ENCODE measurements at places on chromosomes 5 and 9.
A peak's percentile ranks its signal among the peaks of the same experiment; 100 is the strongest.

GRCh38 chr5:132641241-132641723, 16.7 kb upstream of the IL13 start:
- ATAC-seq = no peak

DNA sequence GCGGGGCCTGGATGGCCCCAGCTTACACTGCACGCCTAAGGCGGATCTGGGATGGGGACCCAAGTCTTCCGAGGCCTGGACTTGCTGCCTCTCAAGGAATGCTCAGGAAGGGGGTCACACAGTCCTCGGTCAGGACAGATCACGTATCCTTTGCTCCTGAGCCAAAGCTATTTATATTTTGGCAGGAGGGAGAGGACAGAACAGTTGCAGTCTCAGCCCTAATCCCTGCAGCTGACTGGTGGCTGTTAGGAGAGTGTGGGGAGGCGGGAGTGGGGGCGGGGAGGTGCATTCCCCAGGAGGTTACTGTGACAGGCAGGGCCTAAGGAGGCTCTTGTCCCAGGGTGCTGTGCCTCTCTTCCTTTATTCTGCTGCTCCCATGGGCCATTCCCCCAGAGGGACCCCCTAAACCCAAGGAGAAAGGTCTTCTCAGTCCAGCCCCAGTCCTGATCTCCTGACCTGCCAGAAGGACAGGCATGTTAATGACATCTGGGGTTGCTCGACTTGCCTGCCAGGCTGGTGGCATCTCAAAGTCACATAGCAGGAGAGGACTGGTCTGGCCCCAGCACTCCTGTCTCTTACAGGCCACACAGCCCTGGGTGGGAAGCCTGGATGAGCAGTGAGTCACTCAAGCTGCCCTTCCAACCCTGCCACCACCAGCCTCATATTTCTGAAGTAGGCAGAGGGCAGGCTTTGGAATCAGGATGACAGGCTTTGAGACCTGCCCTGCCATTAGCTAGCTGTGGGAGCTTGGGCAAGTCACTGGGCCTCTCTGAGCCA, 51.9 kb downstream of the COL27A1 start:
- ATAC-seq = peak; percentile 57

GRCh38 chr9:129708793-129709192, 43.3 kb downstream of the PRRX2 start:
- peak; percentile 36 for ATAC-seq

DNA sequence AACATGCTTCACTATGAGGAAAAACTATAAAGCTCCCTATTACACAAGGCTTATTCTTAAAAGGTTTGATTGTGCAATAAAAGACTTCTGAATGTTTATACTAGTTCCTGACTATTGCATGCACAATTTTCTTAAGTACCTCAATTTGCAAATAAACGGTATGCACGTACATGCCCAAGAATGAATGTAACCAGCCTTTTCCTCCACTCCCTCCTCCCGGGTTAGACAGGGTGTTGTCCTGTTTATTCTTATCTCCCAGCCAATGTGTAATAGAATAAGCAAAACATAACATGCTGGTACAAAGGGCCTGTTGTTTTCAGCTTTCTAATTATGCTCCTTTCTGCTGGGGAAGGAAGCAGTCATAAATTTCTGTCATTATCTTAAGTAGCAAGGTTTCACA, 79.1 kb downstream of the AOPEP start:
- ATAC-seq = peak; percentile 65

GRCh38 chr9:95007226-95007869, 280.8 kb downstream of the AOPEP start:
- ATAC-seq = no peak

GRCh38 chr5:172282272-172283019, 1.1 kb downstream of the UBTD2 start:
- ATAC-seq = no peak

GRCh38 chr5:1204693-1205242, 3.4 kb downstream of the SLC6A19 start:
- peak; percentile 59 for ATAC-seq

- no peak for ATAC-seq
These were observed 1946.3 kb upstream of the CDH9 start for GRCh38 chr5:28984639-28985038.

DNA sequence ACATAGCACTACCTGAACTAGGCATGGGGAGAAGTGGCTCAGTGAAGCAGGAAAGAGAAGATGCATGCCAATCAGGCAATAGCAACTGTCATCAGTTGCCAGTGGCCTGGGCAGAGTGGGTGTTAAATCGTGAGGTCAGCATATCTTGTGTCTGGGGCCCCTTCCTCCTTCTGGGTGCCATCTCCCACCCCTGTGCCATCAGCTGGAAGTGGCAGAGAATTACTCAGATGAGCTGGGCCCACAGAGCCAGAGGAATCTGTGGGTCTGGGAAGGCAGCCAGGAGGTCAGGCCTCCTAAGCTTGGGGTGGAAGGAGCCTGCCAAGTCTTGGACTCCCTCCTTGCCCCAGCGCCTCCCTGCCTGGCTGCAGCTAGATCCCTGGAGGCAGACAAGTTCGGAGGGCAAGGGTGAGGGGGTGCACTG, 66.5 kb downstream of the GALNT12 start:
- no peak for ATAC-seq

- ATAC-seq = peak; percentile 34
These were observed 4.2 kb downstream of the ARID3C start for GRCh38 chr9:34624475-34625185.

- ATAC-seq = peak; percentile 51
These were observed 14.7 kb downstream of the DIAPH1 start for GRCh38 chr5:141603923-141604717.

GRCh38 chr5:2472670-2473069, 278.8 kb downstream of the IRX2 start:
- ATAC-seq = peak; percentile 91

GRCh38 chr5:72693546-72694205, 122.8 kb upstream of the TNPO1 start:
- ATAC-seq = no peak

DNA sequence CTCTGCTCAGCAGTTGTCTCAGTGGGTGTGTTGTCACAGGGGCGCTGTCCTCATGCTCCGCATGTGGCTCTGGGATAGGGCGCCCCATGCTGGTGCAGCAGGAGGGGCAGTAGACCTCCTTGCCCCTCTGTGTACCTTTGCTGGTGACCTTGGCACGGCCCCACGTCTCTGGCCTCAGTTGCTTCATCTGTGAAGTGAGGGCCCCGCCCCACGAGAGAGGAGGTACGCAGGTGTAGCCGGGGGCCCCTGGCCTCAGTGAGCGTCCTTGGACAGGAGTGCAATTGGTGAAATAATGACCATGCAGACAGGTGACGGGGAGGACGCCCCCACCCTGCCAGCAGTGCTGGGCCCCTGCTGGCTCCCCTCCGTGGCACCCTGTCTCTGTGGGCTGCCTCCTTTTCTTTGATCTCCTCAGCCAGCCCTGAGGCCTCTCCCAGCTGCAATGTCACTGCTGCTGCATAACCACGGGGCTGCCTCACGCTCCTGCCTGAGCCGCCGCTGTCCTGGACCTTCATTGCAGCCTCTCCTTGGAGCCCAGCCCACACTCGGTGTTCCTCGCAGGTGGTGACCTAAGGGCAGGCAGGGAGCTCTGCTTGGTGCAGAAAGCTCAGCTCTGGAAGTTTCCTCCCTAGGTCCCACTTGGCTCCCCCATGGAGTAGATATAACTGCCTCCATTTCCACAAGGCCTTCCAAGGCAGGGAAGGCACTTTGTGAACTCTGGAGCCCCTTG, 57.3 kb downstream of the PHF2 start:
- no peak for ATAC-seq

- ATAC-seq = no peak
These were observed 64.5 kb downstream of the CEP120 start for GRCh38 chr5:123358751-123359150.

- ATAC-seq = no peak
These were observed 6.1 kb downstream of the GARIN3 start for GRCh38 chr5:157160001-157160400.

- ATAC-seq = no peak
These were observed 75.8 kb upstream of the ADRB2 start for GRCh38 chr5:148750614-148751013.

GRCh38 chr5:149400304-149400703, 21.2 kb upstream of the IL17B start:
- peak; percentile 70 for ATAC-seq

DNA sequence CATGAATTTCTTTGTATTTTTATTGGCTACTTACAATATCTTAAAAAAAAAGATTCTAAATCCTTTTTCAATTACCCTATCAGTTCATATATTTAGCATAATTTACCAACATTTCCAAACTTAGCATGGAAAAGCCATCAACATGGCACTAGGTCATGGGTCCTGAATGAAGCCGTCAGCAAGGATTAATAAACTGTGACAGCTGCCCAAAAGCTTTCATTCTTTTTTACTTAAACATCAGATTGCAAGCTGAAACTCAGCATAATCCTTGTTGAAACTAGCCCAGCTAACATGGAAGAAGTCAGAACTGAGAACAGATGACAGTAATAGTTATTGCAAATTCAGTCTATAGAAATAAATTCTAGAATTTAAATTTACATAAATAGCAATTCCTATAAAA, 209.8 kb downstream of the ADAMTS6 start:
- ATAC-seq = no peak

DNA sequence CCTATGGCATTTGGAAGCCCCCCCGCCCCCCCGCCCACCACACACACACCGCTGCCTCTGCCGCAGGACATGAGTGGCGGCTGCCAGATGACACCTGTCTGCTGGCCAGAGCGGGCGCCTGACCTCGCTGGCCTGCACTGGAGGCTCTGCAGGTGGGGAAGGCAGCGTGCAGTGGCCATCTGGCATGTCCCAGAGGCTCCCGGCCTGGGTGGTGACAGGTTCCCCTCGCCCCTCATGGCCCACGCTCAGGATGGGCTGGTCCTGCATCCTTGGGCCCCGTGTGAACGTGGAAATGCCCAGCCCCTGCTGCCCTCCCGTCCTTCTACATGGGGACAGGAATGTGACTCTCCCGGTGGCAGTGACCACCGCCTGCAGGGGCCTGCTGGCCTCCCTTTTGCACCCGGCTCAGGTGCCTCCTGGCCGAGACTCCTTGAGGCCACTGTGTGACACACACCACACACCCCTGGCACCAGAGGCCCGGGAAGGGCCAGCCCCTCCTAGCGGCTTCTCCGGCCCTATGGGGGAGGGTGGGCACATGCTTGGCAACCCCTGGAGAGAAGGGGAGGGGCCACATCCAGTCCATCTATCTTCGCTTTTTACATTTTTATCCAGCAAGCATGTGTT, 30.3 kb downstream of the IRX4 start:
- no peak for ATAC-seq

DNA sequence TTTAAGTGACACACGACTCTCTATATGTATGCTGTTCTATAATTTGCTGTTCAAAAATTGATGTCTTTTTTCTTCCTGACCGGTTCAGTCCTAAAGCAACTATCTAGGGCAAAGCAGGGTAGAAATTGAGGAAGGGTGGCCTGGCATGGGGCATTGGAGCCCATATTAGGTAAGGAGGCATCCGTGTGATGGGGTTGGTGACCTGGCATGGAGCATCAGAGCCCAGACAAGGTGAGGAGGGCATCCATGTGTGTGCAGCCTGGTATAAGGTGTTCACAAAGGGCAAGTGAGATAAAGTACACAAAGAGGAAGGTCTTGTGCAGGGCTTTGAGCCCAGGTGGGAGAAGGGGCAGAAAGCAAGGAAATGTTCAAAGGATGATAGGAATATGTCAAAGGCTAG, 104.9 kb downstream of the PAM start:
- no peak for ATAC-seq

GRCh38 chr9:121627427-121627826, 24.0 kb upstream of the DAB2IP start:
- no peak for ATAC-seq

DNA sequence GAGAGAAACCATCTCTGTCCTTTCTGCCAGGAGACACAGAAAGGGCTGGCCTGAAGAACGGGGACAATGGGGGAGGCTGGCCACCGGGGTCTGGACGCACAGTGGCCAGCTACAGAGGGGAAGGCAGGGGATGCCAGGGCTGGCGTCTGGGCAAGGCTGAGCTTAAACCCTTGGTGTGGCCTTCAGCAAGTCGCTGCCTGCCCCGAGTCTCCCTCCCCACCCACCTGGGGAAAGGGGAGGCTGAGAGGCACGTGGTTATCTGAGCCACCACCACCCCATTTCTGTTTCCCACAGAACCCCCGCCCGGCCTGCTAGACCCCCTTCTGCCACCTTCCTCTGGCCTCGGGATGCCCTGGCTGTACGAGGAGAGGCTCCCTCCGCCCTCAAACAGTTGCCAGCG, 115.3 kb downstream of the VAV2 start:
- no peak for ATAC-seq

DNA sequence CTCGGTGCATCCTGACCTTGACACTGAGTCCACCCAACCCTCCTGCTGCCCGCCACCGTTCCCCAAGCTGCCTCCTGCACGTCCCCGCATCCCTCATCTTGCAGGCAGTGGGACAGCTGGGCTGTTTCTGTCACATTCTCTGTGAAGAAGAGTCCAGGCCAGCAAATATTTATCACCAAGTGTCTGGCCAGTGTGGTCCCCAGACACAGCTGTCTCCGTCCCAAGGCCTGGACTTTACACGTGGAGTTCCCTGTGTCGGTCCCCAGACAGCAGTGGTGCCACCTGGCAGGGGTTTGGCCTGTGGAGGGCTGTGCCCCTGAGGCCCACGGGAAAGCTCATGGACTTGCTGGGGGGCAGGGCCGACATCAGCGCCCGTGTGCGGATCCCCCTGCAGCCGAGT, 9.2 kb upstream of the SLC12A7 start:
- peak; percentile 19 for ATAC-seq

DNA sequence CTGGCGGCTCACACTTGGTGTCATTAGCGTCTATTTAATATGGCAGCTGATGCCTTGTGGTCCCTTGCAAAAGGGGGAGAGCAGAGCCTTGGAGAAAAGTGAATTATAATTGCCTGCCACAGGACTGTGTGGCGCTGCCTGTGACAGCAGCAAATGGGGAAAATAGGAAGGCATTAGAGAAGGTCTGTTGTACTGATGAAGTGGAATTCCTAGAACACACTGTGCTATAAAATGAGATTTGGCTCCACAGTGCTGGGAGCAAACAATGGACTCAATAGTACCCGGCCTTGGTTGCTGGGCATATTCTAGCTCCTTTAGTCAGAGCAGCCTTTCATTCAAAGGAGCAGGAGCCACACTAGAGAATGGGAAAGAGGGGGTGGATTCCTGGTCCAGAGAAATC, 21.3 kb downstream of the SEMA6A start:
- peak; percentile 91 for ATAC-seq

GRCh38 chr5:14165375-14166106, 22.4 kb downstream of the TRIO start:
- peak; percentile 97 for ATAC-seq

DNA sequence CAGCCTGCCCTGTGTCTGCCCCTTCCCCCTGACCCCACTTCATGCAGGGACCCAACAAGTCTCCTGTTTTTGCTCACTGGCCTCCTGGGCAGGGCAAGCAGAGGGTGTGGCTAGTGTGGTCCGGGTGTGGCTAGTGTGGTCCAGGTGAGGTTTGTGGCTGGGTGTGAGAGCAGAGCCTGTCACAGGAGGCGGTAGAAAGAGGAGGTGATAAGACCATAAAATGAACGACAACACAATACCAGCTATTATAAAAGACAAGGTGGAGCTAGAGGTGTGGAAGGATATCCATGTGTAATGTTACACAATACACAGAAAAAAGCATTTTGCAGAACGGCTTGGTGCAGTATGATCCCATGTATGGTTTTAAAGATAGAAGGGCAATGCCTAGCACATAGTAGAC, 23.3 kb downstream of the SPRY4 start:
- no peak for ATAC-seq

Measured in motor neuron (in vitro differentiated cells).